Stimulated activated CD8-positive, alpha-beta memory T cell treated with anti-CD3 and anti-CD28 coated beads, Interleukin-7, amount 100 ng/mL, for 4 hours (primary cell): ENCODE measurements at places on chromosomes 2 and 18.

DNA sequence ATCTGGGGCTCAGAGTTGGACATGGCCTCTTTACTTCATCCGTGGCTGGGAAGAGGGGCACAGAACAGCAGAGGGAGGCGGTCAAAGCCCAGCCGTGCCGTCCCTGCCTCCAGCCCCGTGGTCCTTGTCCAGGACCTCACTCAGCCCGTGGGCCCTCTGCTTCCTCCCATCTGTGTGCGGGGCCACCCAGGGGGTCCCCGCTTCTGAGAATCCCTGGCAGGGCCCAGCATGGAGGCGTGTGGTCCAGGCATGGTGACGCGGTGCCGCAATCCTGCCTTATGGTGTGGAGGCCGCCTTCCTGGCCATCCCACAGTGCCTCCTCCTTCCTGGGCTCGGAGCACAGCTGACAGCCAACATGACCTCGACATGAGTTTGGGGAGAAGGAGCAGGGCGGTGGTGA lies 232.6 kb downstream of the FAM210A start:
- DNase-seq = no peak

GRCh38 chr2:104870100-104870975 lies 16.4 kb downstream of the POU3F3 start:
- DNase-seq = no peak

GRCh38 chr2:122478117-122478516 lies 722.7 kb downstream of the TSN start:
- DNase-seq = no peak

DNA sequence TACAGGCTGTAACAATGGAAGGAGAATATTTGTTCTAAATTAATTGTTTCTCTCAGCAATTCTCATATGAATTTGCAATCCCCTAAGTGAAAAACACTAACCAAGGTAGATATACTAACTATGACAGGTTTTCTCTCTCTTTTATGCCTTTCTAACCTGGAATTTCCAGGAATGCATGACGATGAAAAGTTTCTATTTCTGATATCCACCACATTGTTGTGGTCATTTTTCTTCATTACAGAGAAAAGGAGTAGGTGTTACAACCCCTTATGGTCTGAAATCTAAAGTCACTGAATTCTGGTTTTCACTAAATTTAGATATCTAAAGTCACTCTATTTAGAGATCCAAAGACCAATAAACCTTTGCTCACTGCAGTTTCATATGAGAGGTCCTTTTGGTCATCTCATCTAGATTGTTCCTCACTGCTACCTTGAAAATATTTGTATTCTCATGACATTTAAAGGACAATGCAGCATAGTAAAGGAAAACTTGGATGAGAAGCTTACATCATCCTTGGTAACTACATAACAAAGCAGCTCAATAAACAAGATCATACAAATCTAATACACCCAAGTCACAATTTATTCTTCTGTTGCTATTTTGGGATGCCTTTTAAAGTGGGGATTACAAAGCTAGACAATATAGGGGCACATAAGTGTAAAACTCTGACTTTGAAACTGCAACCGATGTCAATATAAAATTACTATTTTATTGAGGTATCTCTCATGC lies 85.8 kb downstream of the TCF4 start:
- DNase-seq = no peak

GRCh38 chr2:225994748-225995405 lies 595.4 kb downstream of the NYAP2 start:
- no peak for DNase-seq
